WTC11 (cell line): ENCODE measurements at places on chromosomes 7 and 10. TPM values are rescaled to one million over a fixed set of nuclear protein-coding genes. Genes with fewer than 3 reads are reported as not detected.

GRCh38 chr7:105664816-105665525 lies 83.7 kb upstream of the EFCAB10 start:
- peak; percentile 56 for DNase-seq

GRCh38 chr7:54180796-54181195 lies 361.4 kb upstream of the VSTM2A start:
- DNase-seq: no peak

GRCh38 chr10:79941146-79941545 lies 7.8 kb downstream of the SFTPD start:
- no peak for DNase-seq

GRCh38 chr10:92464364-92464763 lies 109.5 kb downstream of the IDE start:
- no peak for DNase-seq

Gene DPYSL4
- 16.8 to 18.1 TPM (median 17.0 TPM) in 3 replicates for total RNA-seq

Gene GIMAP1
- 0.05 to 0.09 TPM in 2 of 3 replicates, not detected in the other for total RNA-seq

Gene ABI1
- total RNA-seq: 27.9 to 33.9 TPM (median 29.3 TPM) in 3 replicates
